ENCODE measurements at places on chromosomes 2 and 18.

DNA sequence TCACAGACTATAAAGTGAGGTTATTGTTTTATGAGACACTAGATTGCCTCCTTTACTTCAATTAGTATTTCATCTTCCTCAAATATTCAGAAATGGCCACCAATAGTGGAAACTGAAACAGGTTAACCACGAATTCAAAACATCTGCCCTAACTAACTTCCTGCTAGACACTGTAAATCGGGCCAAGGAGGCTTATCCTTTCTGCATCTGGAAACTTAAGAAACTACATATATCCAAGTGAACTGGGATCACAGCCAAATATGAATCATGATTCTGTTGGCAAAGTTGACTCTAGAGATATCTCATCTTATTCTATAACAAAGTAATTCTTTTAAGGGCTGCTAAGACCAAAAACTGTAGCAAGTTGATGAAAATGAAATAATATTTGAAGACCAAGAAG lies 136.6 kb upstream of the ZC3H15 start:
- no peaks in the 10 kb centered on the region for H3K27me3 ChIP-seq
- H3K27ac ChIP-seq: no peak overlapping the region
- DNase-seq: peak; percentile 30
- no peak overlapping the region for H3K4me3 ChIP-seq
- H3K4me1 ChIP-seq: no peaks in the 10 kb centered on the region

DNA sequence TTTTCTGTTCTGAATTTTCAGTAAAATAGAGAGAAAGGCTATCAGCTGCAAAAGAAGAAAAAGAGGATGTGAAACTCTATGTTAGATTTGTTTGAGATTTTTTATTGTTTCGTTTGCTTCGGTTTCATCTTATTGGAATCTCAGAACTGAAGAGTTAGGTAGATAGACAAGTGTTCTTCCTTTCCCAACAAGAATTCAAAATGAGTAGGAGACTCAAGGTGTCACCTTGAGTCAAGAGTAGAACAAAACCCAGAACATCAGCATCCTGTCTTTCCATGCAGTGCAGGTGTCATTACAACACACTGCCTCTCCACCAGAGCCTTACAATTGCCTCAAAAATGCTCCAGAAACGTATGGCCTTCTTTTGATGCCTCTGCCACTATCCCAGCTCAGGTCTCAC lies 21.1 kb downstream of the NBAS start:
- no peaks in the 10 kb centered on the region for H3K4me1 ChIP-seq
- no peak overlapping the region for H3K27ac ChIP-seq
- H3K36me3 ChIP-seq: no peaks in the 10 kb centered on the region
- DNase-seq: no peak
- no peak overlapping the region for H3K4me3 ChIP-seq

DNA sequence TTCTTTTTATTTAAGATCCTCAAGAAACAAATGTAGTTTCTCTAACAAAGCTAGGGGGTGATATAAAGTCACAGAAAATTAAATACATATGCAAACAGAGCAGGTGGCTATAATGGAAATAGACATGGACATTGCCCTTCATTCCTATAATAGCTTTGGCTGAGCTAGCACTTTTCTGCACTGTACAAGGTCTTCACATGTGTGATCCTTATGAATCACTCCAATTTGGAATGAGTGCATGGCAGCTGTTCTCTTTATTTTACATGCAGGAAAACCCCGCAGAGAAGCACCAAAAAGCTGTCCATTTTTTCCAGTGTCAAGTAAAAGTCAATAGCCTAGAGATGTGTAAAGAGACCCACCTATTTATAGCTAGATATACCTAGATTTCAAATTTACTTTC lies 747.4 kb upstream of the SLC8A1 start:
- DNase-seq: no peak
- no peaks in the 10 kb centered on the region for H3K27me3 ChIP-seq
- no peaks in the 10 kb centered on the region for H3K36me3 ChIP-seq
- no peaks in the 10 kb centered on the region for H3K4me1 ChIP-seq

GRCh38 chr2:219358170-219359075 lies 25.9 kb upstream of the RESP18 start:
- no peak overlapping the region for H3K27ac ChIP-seq
- no peak overlapping the region for H3K4me3 ChIP-seq
- H3K36me3 ChIP-seq: peaks cover 3% of the 10 kb centered on the region
- peaks cover 16% of the 10 kb centered on the region for H3K27me3 ChIP-seq
- DNase-seq: no peak

DNA sequence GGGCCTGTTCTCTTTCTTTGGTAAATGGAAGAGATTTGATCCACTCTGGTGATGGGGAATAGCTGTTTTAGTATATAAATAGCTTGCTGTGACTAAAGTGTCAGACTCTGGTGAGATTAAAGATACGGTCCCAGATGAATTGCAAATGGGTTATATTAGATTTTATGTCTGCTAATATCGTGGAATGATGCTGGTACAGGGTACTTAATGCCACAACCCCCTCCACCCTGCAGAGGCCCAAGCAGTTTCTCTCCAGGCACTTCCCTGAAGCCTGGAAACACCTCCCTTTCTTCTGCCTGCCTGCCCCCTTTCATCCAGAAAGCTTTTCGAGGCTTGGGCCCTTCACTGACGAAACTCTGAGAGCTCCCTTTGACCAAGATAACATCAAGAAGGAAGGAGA lies 21.4 kb upstream of the RFX8 start:
- no peak overlapping the region for H3K27ac ChIP-seq
- H3K36me3 ChIP-seq: no peaks in the 10 kb centered on the region
- no peak overlapping the region for H3K4me3 ChIP-seq
- no peaks in the 10 kb centered on the region for H3K4me1 ChIP-seq
- no peak for DNase-seq

GRCh38 chr2:88857951-88858411 lies 166.5 kb downstream of the RPIA start:
- H3K4me1 ChIP-seq: no peaks in the 10 kb centered on the region
- H3K27me3 ChIP-seq: no peaks in the 10 kb centered on the region
- no peaks in the 10 kb centered on the region for H3K36me3 ChIP-seq
- no peak overlapping the region for H3K4me3 ChIP-seq
- no peak for DNase-seq

- no peaks in the 10 kb centered on the region for H3K36me3 ChIP-seq
- peaks cover 5% of the 10 kb centered on the region for H3K4me1 ChIP-seq
- no peak overlapping the region for H3K27ac ChIP-seq
Observed at GRCh38 chr2:12950174-12950573, 233.4 kb downstream of the TRIB2 start.

- H3K36me3 ChIP-seq: no peaks in the 10 kb centered on the region
- no peaks in the 10 kb centered on the region for H3K4me1 ChIP-seq
- no peak for DNase-seq
Observed at GRCh38 chr2:12557688-12558087, 159.0 kb upstream of the TRIB2 start.
